ENCODE measurements at places on chromosomes 11 and 22.

- no peak for DNase-seq
Observed at GRCh38 chr11:68322052-68322430, 9.7 kb downstream of the LRP5 start.

DNA sequence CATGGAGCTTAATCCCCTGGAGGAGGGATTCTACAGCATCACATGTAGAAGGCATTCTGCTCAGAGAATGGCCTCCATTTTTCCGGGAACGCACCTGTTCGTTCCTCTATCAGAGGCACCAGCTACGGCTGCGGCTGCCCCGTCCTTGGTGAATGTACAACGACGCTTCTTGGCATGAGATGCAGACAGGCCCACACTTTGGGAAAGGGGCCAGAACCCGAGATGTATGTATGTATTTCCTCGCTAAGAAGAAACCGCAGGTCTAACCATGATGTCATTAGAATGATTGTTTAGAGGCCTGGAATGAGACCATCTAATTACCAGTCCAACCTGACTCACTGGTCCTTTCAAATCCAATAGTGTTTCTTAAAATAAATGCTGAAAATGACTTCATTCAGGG lies 1293.4 kb downstream of the TBC1D22A start:
- no peak for DNase-seq

GRCh38 chr11:134725716-134726639 lies 313.9 kb upstream of the B3GAT1 start:
- DNase-seq = no peak

DNA sequence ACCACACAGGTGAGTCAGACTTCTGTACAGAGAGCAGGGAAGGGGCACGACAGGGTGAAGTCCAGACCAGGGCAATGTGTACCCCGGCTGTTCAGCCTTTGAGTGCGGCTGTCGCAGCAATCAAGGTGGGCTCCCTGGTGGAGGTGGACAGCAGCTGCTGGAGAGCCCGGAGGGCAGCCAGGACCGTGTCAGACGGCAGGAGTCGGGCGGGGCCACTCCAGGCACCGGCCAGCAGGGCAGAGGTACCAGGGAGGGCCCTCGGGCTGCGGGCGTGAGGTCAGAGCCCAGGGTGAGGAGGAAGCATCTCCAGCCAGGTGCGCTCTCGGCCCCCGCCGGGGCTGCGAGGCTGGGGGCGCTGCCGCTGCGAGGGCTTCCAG lies 802 bp upstream of the PIM3 start:
- peak; percentile 65 for DNase-seq

GRCh38 chr22:28408709-28409108 lies 270.9 kb downstream of the TTC28 start:
- DNase-seq = no peak

- no peak for DNase-seq
Observed at GRCh38 chr11:108319541-108320145, 96.8 kb downstream of the ATM start.

DNA sequence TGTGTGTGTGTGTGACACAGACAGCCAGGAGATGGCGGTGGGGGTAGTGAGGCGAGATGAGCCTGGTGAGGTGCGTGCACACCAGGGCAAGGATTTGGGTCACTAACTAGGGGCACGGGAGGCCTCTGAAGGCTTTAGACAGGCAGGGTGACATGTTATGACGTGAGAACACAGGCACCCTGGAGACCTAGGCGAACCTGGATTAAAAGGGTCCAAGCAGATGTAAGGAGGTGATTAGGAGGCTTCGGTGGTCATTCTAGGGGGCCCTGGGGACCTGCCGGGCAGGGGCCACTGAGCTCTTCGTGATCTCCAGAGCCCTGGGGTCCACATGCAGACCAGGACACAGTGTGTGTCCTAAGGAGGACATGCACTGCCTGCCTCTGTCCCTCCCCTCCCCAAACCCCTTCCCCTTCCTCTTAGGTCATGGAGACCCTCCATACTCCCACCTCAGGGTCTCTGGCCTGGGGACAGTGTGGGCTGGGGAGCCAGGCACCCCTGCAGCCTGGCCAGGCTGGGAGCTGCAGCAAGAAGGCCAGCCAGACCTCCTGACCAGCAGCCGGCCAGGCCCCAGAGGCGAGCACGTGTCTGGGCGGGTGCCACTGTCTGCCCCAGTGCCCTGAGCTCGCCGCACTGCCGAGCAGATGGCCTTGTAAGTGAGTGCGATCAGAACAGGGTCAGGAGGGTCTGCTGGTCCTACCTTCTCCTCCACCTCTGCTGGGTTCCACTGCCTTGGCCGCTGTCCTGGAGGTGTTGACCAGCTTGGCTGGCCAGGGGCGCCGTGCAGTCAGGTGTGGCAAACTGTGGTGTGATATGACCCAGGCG lies 32.1 kb downstream of the IFT27 start:
- no peak for DNase-seq

GRCh38 chr11:97359016-97359415 lies 969.2 kb downstream of the JRKL start:
- DNase-seq = no peak

GRCh38 chr11:129612447-129612961 lies 203.1 kb upstream of the TMEM45B start:
- no peak for DNase-seq

DNA sequence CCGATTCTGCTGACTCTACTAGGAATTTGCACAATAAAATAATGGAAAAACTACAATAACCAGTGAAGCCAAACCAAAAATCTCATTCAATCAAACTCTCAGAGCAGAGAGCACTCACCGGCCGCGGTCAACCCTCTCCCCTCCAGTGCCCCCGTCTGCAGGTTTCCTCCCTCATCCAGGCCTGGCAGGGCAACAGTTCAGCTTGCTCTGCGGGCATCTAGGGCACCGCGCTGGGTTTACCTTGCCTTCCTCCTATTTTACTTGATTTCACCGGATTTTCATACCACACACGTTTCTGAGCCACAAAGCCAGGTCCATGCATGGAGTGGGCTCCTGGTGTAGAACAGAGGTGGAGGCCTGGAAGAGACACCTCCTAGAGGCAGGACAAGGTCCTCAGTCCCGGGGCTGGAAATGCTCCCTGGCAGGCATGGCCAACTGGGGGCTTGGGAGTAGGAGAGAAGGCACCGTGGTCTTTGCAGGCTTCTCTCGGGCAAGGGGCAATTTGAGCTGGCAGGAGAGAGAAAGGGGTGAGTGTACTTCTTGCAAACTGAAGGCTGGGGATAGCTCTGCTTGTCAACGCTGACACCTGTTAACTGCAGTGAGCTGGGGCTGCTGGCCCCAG lies 938.4 kb downstream of the BRD1 start:
- DNase-seq = no peak
